CD4-positive, alpha-beta T cell treated with Interleukin-2 at 100 ng/mL for 4 hours (primary cell): ENCODE measurements at places on chromosomes 7 and 10.
A peak's percentile ranks its signal among the peaks of the same experiment; 100 is the strongest.

DNA sequence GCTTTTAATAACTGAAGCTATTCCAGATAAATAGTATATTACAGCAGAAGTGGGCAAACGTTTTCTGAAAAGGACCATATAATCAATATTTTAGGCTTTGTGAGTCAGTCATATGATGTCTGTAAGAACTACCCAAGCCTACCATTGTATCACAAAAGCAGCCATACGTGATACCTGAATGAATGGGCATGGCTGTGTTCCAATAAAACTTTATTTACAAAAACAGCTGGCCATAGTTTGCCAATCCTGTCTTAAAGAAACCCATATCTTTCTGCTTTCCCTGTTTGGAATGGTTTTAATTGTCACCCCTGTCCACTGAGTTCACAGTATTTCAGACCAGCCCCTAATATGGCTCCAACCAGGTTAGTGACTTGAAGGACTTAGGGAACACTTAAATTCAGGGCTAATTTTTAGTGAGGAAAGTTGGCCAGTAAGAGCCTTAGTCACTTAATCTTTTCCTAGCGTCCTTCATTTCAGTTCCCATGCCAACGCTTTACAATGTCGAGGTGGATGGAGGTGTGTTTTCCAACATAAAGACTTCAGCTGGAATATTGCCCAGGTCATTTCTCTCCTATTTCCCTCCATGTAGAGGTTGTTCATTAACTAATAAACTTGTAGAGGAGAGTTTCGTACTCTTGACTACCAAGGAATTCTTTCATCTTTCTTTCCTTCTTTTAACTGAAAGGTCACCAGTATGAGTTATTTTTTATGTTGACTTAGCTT is 184.5 kb downstream of the TRIL start:
- DNase-seq = no peak

GRCh38 chr10:116209781-116210180 is 63.2 kb downstream of the GFRA1 start:
- DNase-seq = no peak

DNA sequence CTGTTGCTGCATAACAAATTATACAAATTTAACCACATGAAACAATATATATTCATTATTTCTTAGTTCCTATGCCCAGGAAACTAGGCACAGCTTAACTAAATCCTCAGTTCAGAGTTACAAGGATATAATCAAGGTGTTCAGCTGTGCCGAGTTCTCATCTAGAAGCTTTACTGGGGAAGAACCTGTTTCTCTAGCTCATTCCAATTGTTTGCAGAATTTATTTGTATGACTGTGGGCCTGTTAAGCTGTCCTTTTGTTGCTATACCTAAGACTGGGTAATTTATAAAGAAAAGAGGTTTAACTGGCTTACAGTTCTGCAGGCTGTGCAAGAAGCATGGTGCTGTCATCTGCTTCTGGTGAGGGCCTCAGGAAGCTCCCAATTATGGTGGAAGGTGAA is 21.8 kb upstream of the MDFIC start:
- DNase-seq = no peak

- no peak for DNase-seq
These were observed 554.9 kb upstream of the NRP1 start for GRCh38 chr10:33889371-33889770.

- DNase-seq = peak; percentile 82
These were observed 90.9 kb downstream of the NEURL1 start for GRCh38 chr10:103584216-103585010.

DNA sequence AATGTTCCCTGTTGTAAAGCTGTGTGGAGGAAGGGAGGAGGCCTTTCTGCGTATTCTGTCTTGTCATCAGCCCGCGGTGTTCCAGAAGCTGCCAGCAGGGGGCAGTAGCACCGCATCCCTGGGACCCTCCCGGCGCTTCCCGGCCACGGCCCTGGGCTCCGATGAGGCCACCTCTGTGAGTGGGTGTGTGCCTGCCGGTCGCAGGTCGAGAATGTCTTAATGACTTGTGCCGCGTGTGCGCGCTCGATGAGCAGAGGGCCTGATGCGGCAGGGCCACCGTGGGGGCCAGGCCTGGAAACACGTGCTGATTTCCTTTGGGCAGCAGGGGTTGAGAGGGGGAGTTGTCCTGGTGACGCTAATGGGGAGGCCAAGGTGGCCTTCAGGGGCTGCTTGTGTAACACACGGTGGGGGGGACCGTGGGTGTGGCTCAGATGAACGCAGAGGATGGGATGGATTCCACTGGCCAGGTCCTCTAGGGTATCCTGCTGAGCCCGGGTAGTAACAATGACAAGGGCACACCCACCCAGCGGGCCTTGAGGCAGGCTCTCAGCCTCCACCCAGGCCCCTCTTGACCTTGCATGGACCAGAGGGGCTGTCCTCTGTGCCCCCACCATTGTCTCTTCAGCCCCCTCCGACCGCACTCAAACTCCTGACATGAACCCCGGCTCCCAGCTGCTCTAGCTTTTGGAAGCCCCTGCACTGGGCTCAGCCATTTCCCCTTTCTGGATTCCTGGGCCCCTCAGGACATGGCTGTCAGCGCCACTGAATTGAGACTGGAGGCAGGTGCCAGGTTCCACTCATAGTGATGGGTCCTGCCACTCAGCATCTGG is 135.9 kb upstream of the PODXL start:
- DNase-seq = peak; percentile 10
